ENCODE measurements at places on chromosomes 2 and 18.

GRCh38 chr2:149832324-149832723 lies 244.7 kb upstream of the MMADHC start:
- no peak for DNase-seq

GRCh38 chr2:9055471-9055870 lies 52.0 kb upstream of the MBOAT2 start:
- no peak for DNase-seq

DNA sequence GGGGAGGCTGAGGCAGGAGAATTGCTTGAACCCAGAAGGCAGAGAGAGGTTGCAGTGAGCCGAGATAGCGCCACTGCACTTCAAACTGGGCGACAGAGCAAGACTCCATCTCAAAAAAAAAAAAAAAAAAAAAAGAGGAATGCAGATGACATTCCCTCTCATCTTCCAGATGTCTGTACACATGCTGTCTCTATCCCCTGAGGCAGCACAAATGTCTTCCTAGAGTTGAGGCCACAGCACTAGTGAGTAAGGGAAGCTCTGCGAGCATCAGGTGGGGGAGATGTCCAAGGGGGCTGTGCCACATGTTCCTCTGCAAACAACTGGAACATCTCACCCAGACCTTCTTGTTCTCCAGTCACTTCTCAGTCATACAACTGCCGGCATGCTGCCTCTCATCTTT lies 35.6 kb upstream of the LRRC30 start:
- DNase-seq, result no peak

GRCh38 chr2:101520246-101520645 lies 45.3 kb upstream of the RFX8 start:
- DNase-seq, result no peak

GRCh38 chr2:135815269-135815668 lies 21.7 kb downstream of the LCT start:
- no peak for DNase-seq

Data from NCI-H69 (cell line).